ENCODE measurements at places on chromosomes 1 and 21. TPM values are rescaled to one million over a fixed set of nuclear protein-coding genes. Genes with fewer than 3 reads are reported as not detected.

Gene ARL8A
- total RNA-seq, result 46.1 TPM

Gene SMIM11
- 6.1 TPM for total RNA-seq

Gene TMEM52
- 2.5 TPM for total RNA-seq

Gene CD5L
- not detected for total RNA-seq

Gene TMCC2
- total RNA-seq, result 5.2 TPM

DNA sequence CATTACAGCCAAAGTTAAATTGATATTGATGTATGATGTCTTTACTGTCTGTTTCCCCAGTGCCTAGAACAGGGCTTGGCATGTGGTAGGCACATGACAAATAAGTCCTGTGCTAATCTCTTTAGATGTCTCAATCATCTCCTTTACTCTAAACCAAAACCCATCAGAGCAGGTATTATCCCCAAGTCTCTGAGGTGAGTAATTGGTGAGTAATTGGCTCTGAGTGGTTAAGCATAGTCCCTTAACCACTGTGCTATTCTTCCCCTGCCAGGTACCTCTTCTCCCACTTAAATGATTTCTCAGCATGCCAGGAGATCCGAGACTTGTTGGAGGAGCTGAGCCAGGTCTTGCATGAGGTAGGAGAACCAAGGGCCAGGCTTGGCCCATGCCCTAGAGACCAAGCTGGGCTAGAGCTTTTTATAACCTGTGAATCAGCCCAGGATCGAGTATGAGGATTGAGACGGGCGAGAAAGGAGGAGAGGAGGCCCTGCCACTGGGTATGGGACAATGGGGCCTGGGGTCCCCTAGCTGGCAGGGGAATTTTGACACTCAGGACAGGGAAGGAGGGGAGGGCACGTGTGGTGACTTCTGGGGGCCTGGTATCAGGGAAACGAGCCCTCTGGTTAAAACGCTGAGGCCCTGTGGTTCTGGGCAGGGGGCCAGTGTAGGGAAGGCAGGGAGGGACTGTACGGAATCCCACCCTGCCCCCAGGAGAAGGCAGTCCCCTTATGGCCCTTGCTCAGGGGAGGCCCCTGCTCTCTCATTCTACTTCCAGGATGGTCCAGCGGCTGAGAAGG is 4.5 kb downstream of the CNKSR1 start:
- DNase-seq, result no peak

DNA sequence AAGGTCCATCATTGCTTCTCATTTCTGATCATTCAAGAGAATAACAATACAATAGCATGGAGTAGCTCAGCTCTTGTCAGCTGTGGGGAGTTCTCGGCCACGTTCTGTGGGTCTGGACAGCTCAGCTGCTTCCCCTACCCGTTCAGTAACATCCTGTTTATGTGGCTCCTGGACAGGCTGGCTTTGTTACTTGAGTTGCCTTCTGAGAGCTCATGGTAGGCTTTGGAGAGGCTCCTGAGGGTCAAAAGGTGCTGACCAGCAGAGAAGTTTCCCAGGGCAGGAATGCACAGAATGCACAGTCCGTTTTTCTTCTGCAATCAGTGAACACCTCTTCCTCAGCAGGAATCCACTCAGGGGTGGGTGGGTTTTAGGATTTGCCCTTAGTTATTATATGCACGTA is 36.0 kb downstream of the KAZN start:
- peak; percentile 24 for DNase-seq

DNA sequence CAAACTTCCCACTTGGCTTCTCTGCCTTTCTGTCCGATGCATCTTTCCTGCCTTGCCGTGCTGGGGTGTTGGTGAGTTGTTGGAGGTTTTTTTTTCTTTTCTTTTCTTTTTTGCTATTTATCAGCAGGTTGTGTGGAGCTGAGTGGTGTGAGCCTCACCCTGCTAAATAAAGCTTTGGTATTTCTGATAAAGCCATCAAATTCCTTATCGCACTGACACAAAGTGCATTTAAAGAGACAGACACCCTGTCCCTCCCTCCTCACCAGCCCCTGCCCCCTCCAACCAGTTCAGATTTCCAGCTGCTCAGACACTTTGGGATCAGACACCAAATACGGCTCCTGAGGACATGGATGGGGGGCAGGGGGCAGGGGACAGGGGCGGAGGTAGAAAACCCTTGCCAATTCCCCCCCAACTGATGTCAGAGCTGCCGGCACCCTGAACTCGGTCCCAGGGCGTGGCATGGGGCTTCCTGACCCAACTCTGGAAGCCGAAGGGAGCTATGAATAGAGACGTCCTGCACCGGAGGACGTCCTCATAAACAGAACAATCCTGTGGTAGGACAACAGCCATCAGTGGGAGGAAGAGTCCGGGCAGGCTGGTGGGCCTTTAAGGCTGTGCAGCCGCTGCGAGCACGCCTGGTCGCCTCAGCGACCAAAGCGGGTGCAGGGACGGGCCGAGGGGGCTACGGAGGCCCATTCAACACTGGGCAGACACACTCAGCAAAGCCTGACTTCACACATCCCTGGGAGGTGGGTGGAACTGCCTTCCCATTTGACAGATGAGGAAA is 79.0 kb downstream of the CASZ1 start:
- no peak for DNase-seq

DNA sequence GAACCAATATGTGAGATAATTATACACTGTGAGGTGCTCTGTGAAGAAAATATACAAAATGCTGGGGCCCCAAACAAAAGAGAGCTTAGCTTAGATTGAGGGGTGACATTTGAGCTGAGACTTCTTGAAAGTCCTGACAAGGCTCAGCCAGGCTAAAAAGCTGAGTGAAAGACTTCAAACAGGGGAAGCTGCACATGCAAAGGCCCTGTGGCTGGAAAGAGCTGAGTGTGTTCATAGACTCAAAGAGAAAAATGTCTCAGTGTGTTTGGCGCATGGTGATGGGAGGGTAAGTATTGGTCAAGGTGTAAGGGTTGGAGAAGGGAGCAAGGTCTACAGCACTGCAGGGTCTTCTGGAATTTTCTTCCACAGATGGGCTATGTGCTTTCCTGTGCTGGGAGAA is 127.2 kb upstream of the KLHDC7A start:
- no peak for DNase-seq

DNA sequence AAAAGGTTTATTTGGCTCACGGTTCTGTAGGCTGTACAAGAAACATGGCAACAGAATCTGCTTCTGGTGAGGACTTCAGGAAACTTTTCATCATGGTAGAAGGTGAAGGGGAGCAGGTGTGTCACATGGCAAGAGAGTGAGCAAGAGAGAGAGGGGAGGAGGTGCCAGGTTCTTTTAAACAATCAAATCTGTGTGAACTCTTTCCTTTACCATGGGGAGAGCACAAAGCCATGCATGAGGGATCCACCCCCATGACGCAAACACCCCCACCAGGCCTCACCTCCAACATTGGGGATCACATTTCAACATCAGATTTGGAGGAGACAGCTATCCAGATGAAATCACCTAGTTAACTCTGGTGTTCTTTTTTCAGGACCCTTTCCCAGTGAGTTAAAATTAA is 103.6 kb downstream of the GALNT2 start:
- no peak for DNase-seq

DNA sequence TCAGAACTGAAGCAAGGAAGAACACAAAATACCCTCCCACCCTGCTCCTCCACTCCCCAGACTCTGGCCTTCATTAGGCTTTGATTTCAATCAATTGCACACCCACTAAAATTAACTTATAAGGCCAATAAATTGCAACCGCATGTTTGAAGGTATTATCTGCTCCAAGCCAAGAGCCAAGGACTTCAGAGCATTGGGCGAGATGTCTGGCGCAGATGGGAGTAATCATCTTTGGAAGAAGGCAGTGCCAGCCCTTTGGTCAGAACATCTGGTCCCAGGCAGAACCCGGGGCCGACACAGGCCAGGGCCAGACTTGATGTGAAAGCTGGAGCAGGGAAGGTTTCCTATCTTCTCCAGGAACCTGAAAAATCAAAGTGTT is 60.0 kb downstream of the SLC66A1 start:
- no peak for DNase-seq

DNA sequence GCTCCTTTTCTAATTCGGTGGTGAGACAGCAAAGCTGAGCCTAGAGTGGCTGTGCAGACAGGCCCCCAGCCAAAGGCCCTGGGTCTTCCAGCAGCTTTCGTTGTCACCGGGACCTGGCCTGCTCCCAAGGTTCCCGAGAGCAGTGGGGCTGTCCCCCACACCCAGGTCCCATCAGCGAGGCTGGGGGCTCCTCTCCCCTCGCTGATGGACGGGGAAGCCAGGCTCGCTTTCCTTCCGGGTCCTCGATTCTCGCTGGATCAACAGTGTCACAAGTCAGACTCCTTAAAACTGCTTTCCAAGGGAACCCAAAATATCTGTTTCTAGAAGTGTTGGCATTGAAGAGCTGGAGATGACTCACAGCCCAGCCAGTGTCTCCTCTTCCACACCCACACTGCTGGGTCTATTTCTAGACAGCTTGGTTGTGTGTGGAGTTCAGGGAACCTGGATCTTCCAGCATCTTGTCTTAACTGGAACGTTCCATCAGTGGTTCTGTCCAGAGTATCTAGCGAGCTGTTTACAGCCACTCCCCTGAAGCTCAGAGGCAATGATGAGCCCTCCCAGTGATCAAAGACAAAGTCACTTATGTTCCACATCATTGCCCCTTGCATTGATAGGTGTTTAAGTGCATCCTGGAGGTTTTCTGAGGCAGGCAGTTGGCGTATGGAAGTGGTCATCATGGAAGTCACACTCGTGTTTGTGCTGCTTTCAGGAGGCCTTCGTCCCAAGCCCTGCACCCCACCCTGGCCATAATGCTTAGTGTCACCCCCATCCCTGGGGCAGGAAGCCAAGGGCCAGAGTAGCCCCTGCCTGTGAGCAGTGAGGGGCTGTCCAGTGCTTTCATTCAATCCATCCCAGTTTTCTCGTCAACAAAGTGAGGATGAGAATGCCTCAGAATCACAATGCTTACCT is 35.2 kb downstream of the RRP1 start:
- no peak for DNase-seq

GRCh38 chr1:154466921-154467417 is 35.0 kb upstream of the TDRD10 start:
- no peak for DNase-seq

DNA sequence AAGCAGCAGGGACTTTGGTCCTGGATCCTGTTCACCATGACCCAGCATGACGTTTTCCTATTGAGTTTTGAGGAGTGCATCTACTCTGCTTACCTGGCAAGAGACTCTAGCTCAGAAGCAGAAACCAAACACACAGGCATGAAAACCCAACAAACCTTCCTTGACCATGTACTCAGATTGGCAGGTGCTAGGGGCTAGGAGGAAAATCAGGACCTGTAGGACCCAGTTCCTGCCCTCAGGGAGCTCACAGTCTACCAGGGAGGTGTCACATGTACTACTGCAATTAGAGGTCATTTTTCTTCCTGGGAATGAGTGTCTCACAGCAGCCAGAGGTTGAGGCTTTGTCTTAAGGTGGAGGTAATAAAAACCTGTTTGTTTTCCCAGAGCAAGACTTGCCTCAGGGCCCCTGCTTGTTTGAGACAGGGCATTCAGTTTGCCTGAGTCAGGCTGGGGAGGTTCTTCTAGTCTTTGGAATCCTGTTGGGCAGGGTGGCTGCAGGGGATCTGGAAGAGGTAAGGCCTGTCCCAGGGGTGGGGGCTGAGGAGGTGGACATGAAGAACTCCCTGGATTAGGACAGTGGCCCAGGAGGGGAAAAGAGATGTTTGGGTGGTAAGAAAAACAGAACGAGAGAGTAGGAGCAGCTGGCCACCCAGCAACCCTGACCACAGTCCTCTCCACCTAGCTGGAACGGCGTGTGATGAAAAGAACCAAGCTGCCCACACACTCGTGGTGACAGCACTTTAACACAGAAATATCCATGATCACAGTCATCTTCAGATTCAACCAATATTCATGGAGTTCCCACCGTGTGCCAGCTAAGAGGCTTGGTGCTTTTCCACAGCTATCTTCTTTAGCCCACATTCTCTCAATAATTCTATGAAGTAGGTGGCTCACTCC is 30.8 kb downstream of the IER5 start:
- DNase-seq, result no peak

- no peak for DNase-seq
Observed at GRCh38 chr1:221732052-221732451, 9.8 kb downstream of the DUSP10 start.

DNA sequence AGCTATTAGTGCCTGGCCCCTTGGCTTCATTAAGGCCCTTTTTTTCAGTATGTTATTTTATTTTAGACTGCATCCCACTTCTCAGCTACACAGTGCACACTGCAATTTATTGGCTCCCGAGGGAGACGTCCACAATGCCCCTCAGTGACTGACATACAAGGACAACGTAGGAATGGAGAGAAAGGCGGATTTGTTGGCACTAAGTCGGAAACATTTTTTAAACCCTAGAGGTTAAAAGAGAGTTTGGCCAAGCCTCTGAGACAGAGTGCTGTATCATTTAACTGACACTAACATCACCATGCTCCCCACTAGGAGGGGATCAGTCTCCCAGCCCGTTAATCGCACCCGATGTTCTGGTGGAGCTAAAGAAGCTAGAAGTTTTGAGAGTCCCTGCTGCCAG is 45.7 kb upstream of the FOXD3 start:
- DNase-seq, result no peak

DNA sequence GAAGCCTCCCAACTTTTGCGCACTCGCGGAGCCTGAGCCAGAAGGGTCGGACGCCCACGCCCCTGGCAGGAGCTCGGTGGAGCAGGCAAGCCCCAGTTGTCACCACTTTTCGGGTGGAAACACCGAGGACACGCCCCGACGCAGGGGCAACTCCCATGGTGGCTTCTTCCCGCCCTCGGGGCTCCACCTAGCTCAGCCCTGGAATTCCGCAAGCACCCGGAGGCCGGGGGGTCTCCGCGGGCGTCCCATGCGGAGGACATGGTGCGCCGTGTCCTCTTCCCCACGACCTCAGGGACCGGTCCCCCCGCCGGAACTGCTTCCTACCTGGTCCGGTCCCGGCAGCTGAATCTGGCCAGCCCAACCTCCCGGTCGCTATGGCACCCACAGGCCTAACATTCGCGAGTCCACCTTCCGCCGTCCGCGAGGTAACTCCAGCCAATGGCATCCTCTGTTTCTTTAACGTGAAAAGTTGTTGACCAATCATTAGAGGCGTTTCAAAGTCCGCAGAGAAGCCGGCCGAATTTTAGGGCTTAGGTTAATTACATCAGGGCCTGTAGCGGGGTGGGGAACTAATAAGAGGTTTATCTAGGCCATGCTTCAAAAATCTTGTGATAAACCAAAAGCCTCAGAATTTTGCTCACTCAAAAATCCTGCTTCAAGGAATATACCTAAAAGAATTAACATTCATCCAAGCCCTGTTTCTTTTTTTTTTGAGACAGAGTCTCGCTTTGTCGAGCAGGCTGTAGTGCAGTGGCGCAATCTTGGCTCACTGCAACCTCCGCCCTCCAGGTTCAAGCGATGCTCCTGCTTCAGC is at the start of gene STPG1:
Gene STPG1 (minus strand): TSS at position 433 of the 814 bp plus-strand sequence. CDS start 12,394 bp downstream, outside the sequence.
- peak; percentile 84 for DNase-seq

DNA sequence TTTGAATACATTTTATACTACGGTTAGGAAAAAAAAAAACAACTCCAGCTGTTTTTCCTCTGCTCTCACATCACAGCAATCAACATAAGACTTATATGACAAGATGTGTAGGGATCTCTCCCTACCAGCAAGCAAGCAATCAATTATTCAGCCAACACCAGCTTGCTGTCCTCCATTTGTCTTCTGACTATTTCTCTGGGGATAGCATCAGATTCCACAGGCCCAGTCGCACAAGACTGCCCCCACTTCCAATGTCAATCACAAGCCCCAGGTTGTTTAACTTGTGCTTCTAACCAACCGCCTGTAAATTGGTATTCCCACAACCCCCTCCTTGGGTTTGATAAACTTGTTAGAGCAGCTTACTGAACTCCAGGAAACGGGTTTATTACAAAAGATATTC is 873.1 kb upstream of the TMPRSS15 start:
- no peak for DNase-seq
